T1000 (cell line): ENCODE measurements at places on chromosomes 6 and 20.

- no peak for DNase-seq
Measured at GRCh38 chr20:46929902-46930301, 35.3 kb downstream of the EYA2 start.

DNA sequence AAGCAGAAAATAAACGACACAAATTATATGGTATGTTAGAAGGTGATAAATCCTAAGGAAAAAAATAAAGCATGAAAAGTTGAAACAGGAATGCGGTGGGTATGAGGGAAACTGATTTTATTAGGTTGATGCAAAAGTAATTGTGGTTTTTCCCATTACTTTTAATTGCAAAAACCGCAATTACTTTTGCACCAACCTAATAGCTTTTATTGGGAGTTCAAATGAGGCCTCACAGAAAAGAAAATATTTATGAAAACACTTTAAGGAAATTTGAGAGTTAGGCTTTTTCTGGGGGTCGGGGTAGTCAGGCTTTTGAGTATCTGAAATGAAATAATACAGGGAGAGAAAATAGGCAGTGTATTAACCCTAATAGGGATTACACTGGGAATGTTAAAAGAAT lies 397.0 kb upstream of the KHDRBS2 start:
- DNase-seq = no peak

GRCh38 chr20:45174434-45175364 lies at the start of gene PI3:
Gene PI3, plus strand, starts transcription at chr20:45174902. Its CDS starts 21 bp downstream, at chr20:45174923.
- DNase-seq = no peak

DNA sequence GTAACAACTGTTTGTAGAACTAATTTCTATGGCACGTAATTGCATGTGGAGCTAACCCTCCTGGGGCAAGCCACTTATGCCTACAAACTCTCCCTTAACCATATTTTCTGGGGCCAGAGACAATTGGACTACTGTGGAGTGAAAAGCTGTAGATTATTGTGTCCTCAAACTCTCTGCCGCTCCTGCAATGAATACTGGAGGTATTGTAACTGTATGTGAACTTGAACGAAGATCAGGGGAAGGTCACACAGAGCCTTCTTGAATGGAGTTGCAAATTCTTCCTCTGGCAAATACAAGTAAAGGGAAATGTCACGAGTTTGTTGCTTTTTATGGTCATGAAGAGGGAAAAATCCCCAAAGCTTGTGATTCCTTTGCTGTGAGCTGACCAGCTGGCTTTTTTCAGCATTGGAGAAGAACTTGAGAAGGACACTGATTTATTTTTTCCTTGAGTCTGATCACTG lies 18.2 kb downstream of the AKAP12 start:
- no peak for DNase-seq

- DNase-seq = no peak
Measured at GRCh38 chr6:28424163-28424562, 19.1 kb downstream of the ZSCAN23 start.

DNA sequence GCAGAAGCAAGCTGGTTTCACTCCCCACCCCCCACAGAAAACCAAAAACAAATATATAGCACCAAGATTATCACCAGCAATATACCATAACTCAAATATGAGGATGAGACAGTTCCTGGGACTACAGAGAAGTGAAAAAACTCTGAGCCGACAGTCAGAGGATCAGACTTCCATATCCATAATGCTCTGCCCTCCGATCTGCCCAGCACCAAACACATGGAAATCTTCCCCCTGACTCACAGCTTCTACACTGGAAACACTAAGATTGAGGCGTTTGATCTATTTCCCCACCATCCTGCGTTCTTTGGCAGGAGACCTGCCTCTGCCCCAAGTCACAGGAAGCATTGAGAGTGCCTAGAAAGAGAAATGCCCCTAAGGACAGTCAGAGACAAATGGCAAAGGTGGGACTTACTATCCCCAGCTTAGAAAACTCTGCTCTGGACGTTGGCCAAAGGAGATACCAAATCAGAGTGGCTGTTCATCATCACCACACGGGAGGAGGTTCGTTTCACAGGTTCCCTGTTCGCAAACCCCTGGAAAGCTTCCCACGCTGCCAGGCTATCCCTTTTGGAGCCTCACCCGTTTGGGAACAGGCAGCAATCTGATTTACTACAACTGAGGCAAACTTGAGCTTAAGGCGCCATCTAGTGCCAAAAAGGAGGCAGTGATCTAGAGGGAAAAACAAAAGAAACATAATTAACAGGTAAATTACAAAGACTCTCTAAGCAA lies 48.7 kb upstream of the SRSF6 start:
- peak; percentile 22 for DNase-seq

GRCh38 chr6:128174724-128175123 lies 273.9 kb upstream of the THEMIS start:
- no peak for DNase-seq

DNA sequence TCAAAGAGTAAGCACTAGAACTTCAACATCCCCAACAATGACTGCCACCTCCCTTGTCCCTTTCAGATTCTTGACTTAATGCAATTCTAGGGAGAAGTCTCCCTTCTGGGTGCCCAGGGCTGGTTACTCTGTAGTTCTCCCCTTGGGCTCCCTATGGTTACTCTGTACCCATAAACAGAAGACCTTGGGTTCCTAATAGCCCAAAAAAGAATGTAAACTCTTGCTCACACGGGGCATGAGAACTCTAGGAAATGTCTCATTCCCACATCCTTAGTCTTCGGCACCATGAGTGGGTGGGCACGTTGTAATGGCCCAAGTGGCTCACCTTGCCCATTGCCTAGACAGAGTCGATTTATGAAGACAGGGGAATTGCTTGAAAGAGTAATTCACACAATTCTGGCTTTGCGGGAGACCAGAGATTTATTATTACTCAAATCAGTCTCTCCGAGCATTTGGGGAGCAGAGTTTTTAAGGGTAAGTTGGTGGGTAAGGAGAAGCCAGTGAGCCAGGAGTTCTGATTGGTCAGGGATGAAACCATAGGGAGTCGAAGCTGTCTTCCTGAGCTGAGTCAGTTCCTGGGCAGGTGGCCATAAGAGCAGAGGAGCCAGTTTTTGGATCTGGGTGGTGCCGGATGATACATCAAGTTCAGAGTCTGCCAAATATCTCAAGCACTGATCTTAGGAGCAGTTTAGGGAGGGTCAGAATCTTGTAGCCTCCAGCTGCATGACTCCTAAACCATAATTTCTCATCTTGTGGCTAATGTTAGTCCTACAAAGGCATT lies 61.2 kb upstream of the SIRPG start:
- DNase-seq = peak; percentile 12

DNA sequence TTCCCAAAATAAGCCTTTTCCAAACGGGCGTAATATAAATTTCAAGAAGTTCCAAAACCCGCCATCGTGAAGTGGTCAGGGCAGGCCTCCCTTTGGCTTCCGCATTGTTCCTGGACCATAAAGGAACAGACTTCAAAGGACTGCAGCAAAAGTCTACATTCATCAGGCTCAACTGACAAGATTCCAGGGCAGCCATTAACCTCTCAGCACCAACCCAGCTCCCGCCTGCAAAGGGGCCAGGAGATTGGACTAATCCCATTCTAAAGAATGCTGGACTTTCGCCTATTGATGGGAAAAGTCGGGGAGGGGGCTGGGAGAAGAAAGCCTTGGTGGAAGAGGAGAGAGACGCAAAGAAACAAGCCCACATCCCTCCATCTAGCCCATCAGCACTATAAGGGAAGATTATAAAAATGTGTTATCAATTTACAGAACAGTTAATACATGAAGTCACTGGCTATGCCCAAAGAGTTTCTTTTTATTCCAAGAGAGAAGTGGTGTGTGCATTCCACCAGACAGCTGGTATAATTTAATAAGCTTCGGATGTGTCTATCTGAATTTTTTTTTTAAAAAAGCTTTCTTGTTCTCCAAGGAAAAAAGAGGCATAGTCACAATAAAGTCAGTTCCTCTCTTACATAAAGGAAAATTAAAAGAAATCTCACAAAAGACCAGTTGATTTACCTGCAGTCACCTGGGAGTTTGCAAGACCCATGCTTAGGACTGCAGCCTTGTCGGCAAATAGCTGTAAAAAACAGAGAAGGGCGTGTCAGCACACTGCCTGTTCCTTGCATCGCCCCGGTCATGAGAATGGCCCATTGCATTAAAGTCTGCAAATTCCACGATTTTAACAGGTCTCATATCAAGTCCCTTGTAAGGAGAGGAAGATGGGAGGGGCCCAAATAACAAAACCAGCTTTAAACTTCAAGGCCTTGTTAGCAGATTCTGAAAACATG lies 17.8 kb downstream of the JAG1 start:
- DNase-seq = no peak

- DNase-seq = no peak
Measured at GRCh38 chr6:169490830-169491229, 211.0 kb downstream of the WDR27 start.

DNA sequence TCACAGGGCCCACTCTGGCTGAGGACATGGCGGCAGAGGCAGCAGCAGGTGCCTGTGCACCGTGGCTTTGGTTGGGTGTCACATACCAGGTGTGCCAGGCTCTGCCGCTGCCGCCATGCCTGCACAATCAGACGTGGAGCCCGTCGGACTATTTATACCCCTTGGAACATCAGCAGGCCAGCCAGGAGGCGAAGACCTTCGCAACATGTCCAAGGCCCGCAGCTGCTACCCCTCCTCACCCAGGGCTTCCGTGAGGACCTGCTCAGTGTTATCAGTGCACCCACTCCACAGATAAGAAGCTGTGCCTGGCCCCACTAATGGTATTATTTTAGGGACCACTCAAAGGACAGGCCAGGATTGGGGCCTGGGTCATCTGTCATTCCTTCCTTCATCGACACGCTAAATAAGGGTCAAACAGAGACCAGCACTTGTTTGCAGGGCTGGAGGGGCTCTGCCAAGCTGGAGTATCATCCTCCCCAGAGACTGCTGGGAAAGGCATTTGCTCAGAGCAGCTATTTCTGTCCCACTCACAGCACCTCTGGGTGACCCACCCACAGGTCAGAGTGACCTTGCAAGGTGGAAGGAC lies 109.2 kb downstream of the BMP7 start:
- DNase-seq = no peak

DNA sequence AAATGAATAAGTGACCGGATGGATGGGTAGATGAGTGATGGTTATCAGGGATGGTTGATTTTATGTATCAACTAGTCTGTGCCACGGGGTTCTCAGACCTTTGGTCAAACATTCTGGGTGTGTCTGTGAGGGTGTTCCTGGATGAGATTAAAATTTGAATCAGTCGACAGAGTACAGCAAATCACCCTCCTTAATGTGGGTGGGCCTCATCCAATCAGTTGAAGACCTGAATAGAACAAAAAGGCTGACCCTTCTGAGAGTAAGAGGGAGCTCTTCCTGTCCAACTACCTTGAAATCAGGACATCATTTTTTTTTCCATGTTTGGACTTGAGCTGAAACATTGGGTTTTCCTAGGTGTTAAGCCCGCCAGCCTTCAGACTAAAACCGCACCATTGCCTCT lies 136.4 kb upstream of the ATXN1 start:
- no peak for DNase-seq

GRCh38 chr6:159004592-159004991 lies 4.6 kb upstream of the RSPH3 start:
- no peak for DNase-seq

DNA sequence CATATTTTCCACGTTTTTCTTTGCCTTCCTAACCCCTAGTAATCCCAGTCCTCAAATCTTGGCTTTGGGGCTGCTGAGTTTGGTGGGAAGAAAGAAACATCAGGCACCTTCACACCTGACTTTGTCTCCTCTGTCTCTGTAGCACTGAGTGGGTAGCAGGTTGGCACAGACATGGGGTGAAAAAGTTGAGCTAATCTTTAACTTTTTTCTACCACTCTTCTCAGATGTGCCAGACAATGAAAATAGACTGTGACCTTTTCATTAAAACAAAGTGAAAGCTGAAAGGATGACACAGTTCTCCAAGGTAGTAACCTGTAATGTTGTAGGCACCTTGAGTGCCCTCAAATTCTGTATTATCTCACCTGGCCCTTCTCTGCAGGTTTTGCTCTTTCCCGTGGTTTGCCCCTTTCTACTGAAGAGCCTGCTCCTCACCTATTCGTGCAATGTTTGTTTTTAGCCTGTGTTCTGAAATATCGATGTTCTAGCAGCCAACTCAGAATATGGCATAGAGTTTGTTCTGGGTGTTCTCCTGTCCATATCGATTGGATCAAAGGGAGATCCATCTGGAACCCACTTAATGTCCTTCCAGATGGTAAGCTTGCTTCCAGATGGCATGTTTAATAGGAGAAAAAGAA lies 57.8 kb upstream of the ATXN1 start:
- DNase-seq = no peak

DNA sequence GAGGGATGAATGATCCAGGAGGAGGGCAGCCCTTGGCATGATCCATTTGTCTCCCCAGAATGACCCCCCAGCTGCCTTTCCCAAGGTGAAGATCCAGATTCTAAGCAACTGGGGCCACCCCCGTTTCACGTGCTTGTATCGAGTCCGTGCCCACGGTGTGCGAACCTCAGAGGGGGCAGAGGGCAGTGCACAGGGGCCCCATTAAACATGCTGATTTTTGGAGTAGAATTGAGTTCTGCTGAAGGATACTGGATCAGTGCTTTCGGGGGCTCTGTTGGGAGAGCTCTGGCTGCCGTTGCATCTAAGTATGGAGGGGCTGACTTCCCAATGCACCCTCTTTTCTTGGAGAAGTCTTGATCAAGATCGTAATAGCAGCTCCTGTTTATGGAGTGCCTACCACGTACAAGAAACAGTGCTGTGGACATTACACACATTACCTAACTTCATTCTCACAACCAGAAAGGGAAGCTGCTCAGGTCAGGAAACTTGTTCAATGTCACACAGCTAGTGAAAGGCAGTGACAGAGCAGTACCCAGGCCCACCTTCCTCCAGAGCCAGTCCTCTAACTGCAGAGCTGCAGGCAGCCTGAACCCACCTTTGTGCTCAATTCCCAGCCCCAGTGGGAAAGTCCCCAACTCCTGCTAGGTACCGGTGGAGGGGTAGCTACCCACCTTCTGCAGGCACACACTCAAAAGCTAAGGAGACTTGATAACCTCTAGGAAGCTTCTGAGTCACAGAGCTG lies 5.4 kb downstream of the SPAG4 start:
- no peak for DNase-seq

GRCh38 chr20:48148916-48149672 lies 363.8 kb upstream of the SULF2 start:
- DNase-seq = no peak

DNA sequence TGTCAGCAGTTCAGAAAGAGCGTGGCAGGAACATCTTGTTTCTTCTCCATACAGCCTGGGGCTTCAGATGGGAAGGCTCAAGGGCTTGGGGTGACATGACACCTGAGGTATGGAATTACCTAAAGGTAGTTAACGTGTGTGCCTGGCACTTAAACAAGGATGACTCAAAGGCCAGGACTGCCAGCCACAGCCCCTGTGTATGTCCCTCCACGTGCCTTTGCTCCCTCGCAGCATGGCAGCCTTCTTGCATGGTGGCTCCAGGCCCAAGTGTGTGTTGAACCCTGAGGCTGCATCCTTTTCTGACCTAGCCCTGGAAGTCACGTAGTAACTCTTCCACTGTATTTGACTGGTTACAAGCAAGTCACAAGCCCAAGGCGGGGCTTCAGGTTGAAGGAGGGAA lies 33.6 kb upstream of the MYL9 start:
- no peak for DNase-seq

- no peak for DNase-seq
Measured at GRCh38 chr6:109490713-109491112, 7.7 kb upstream of the ZBTB24 start.
